NCI-H2029 treated with DMSO at 0.1 percent for 48 hours (cell line): ENCODE measurements at places on chromosomes 5 and 9.

- DNase-seq = no peak
These were observed 41.3 kb downstream of the NACC2 start for GRCh38 chr9:136053757-136054142.

DNA sequence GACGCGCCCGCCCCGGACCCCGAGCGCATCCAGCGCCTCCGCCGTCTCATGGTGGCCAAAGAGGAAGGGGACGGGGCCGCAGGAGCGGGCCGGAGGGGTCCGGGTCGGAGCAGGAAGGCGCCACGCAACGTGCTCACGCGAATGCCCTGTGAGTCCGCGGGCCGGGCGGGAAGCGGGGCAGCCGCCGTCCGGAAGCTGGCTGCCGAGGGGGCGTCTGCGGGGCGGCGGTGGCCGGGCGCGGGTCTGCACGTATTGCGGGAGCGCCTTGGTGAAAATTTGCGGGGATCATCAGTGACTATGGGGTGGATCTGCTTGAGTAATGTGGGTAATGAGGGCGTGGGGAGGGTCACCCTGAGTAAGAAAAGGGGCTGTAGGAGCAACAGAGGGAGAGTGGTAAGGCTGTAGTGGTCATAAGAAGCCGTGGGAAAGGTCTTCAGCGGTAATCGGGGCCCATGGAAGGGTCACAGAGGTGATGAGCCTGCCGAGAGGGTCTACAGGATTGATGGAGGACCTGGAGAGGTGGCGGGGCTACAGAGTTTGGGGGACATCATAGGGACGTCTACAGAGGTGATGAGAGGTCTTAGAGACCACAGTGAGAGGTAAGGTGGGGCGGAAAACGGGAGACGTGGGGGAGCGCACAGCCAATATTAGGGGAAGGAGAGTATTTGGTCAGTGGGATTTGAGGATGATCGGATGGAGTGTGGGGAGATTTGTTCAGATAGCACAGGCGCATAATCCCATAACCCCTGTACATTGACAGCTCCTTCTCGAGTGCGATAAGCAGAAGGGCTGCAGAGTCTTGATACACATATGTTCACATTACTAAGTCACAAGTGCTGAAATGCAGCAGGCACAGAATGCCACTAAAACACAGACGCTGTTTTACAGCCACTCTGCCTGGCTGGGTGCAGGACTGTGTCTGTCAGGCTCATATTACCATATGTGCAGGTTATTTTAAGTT is 819 bp downstream of the LSM11 start:
- DNase-seq = no peak

DNA sequence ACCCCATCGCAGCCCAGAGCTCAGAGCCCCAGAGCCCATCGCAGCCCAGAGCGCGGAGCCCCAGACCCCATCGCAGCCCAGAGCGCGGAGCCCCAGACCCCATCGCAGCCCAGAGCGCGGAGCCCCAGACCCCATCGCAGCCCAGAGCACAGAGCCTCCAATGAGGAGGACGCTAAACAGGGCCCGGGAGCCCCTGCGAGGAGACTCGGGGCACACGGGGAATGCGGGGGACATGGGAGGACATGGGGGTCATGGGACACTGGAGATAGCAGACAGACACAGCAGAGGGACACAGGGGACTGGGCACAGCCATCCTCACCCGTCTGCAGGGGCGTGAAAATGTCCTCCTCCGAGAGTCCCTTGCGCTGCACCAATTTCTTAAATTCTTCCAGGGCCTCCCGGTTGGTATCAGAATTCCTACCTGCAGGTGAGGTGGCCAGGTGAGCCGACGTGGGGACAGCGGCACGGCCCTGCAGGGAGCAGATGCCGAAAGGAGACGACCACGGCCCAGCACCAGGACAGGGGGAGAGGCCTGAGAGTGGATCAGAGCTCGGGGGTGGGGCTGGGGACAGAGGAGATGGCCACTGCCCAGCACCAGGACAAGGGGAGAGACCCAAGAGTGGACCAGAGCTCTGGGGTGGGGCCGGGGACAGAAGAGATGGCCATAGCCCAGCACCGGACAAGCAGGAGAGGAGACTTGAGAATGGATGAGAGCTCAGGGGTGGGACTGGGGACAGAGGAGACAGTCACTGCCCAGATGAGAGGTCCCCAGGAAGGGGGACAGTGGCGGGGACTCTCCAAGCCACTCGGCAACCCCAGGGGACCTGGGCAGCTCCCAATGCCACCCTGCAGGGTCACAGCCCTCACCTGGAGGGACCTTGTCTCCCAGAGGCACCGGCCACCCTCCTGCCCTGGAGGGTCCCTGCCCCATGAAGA is 2.8 kb downstream of the OBP2B start:
- DNase-seq = no peak

DNA sequence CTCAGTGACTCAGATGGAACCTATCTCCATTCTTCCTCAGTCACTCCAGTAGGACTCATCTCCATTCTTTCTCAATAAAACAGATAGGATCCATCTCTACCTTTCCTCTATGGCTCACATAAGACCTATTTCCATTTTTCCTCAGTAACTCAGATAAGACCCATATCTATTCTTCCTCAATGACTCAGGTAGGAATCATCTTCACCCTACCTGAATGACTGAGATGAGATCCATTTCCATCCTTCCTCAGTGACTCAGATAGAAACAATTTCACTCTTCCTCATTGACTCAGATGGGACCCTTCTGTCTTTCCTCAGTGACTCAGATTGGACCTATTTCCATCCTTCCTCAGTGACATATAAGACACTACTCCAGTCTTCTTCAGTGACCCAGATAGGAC is 165.1 kb downstream of the FBXO4 start:
- no peak for DNase-seq

DNA sequence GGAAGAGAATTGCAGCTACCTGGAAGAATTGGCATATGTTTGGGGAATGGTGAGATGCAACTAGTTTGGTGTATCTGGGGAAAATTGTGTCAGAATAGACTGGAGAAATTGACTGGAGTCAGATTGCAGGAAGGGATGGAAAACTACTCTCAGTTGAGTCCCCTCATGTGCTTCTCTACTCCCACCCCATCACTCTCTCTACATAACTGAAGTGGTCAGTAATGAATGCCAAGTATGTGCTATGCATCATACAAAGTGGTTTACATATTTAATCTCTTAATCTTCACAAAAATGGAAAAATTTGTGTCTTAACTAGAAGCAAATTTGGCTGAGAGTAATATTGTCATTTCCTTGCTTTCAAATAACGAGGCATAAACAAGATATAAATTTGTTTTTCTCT is 146.4 kb upstream of the TNC start:
- DNase-seq = no peak

- no peak for DNase-seq
These were observed 9.1 kb downstream of the MEGF10 start for GRCh38 chr5:127299678-127300077.

- DNase-seq = peak; percentile 74
These were observed 12.1 kb upstream of the TLE4 start for GRCh38 chr9:79559495-79560181.

DNA sequence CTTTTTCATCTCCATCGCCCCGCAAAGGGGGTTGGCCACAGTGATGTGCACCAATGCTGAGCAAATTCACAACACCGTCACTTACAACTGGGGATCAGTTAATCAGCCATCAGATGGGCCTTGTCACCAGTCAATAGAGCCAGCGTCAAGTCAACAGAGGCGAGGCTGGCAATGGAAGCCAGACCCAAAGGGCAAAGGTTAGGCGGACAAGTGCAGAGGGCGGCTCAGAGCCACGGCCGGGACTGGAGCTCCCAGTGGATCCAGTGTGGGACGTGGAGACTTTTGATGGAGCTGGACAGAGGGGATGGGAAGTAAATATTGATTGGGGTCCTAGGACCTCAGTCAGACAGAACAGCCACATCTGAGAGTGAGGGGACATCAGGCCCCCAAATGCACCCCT is 45.7 kb downstream of the DUSP1 start:
- DNase-seq = no peak

- no peak for DNase-seq
These were observed 31.5 kb downstream of the CSNK1G3 start for GRCh38 chr5:123543438-123543837.

- DNase-seq = no peak
These were observed 506 bp downstream of the ADAMTS19 start for GRCh38 chr5:129460672-129460935.

- peak; percentile 54 for DNase-seq
These were observed 62.5 kb downstream of the NFIB start for GRCh38 chr9:14251154-14252071.

DNA sequence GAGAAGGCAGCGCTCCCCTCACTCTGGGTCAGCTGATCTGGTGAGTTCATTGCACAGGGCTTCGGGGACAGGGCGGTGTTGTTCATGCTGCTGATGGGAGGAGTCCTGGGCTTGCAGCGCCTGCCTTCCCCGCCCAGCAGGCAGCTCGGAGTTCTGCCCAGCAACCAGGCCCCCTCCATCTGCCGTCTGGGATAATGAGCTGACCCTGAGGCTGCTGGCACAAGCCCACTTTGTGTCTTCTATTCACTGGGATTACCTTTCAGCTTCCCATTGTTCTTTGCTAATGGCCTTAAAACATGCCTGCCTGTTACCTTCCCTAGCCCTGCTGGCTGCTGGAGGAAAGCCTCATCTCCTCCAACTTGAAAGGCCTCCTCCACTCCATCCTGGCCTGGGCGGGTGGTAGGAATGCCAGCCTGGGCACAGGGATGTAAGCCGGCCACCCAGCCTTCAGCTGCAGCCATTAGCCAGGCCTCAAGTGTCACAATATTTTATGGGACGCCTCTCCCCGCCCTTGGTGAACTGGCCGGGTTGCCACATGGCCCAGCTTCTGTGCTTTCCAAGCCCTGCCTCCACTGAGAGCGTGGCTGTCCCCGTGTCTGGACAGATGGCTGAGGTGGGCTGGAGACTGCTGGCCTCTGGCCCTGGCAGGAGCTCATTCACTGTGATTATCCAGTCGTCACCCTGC is 70.4 kb downstream of the GADD45G start:
- peak; percentile 95 for DNase-seq

GRCh38 chr9:72464857-72465592 is 56.4 kb upstream of the TMC1 start:
- no peak for DNase-seq

DNA sequence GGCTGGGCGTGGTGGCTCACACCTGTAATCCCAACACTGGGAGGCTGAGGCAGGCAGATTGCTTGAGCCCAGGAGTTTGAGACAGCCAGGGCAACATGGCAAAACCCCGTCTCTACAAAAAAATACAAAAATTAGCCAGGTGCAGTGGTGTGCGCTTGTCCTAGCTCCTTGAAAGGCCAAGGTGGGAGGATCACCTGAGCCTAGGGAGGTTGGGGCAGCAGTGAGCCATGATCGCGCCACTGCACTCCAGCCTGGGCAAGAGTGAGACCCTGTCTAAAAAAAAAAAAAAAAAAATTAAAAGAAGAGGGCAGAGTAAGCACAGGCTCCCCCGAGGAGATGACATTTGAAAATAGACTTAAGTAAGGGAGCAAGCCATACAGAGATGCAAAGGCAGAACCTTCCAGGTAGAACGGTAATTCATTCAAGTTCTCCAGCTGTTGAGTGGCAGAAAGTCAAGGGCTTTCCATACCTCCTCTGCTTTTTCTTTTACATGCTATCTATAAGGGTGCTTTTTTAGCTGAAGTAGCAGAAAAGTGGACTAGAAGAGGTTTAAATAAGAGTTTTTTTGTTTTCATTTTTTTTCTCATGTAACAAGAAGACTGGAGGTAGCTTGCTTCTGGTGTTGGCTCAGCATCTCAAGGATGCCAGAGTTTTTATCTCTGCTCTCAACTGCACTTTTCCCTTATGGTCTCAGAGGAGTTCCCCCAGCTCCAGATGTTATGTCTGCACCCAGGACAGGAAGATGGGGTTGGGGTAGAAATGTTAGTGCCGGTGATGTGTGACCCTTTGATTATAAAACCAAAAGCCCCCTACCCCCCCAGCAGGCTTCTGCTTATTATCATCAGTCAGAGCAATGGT is 40.8 kb downstream of the ERGIC1 start:
- no peak for DNase-seq

GRCh38 chr5:7364226-7364875 is 31.6 kb upstream of the ADCY2 start:
- DNase-seq = no peak

- DNase-seq = no peak
These were observed 581.0 kb downstream of the TLE1 start for GRCh38 chr9:81108391-81108790.

DNA sequence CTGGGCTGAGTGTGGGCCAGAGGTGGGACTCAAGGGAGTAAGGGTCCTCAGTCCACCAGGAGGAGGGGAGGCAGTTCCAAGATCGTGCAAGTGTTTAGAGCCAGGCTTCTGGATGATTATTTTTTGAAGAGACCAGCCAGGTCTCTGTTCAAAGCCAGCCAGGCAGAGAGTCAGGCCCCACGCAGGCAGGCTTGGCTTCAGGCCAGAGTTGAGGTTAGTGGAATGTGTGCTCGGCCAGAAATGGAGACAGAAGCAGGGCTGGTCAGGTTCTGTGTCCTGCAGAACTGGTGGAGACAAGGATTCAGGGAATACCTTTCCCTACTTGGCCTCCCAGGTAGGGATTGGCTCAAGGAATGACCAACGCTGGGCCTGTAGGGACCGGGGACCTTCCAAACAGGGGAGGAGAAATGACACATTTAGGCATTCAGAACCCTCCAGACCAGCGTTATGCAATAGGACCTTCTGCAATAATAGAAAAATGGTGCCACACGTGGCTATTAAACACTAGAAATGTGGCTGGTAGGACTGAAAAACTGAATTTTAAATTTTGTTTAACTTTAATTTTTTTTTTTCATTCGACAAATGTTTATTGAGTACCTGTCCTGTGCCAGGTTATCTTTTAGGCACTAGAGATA is 106.2 kb downstream of the CMYA5 start:
- DNase-seq = no peak

- DNase-seq = no peak
These were observed 15.5 kb upstream of the CTSL start for GRCh38 chr9:87710443-87710842.

DNA sequence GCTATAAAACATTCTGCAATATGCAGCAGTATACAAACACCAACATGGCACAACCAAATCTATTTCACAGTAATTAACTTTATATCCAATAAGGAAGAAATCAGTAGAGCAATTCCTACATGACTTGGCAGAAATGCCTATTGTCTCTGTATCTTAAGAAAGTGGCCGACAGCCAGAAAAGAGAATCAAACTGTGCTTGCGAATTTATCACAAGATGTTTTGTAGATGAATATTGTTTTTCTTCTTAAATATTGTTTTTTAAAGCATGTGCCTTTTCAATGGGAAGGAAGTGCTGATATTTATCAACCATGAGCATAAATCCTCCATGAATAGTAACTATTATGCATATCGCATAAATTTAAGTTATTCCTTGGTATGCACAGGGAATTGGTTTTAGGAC is 501.7 kb upstream of the DMAC1 start:
- DNase-seq = no peak
